ENCODE measurements at places on chromosomes 7 and 10. TPM values are rescaled to one million over a fixed set of nuclear protein-coding genes. Genes with fewer than 3 reads are reported as not detected.

LRMDA gene
- total RNA-seq = 22.2 TPM

GJD4 gene
- not detected for total RNA-seq

EBF3 gene
- 6.8 TPM for total RNA-seq

CDNF gene
- total RNA-seq = 2.2 TPM

NODAL gene
- not detected for total RNA-seq

STEAP4 gene
- 13.2 TPM for total RNA-seq

GPAM gene
- total RNA-seq = 61.4 TPM

POLR2J2 gene
- 1.5 TPM for total RNA-seq

DNAJC12 gene
- total RNA-seq = 18.5 TPM

- no peaks in the 10 kb centered on the region for H3K4me1 ChIP-seq
- DNase-seq = peak; percentile 46
- no peak overlapping the region for H3K27ac ChIP-seq
- peaks cover 26% of the 10 kb centered on the region for H3K36me3 ChIP-seq
- no peaks in the 10 kb centered on the region for H3K27me3 ChIP-seq
- H3K4me3 ChIP-seq = no peak overlapping the region
Observed at GRCh38 chr7:149469806-149470205, 8.9 kb upstream of the ZNF777 start.

DNA sequence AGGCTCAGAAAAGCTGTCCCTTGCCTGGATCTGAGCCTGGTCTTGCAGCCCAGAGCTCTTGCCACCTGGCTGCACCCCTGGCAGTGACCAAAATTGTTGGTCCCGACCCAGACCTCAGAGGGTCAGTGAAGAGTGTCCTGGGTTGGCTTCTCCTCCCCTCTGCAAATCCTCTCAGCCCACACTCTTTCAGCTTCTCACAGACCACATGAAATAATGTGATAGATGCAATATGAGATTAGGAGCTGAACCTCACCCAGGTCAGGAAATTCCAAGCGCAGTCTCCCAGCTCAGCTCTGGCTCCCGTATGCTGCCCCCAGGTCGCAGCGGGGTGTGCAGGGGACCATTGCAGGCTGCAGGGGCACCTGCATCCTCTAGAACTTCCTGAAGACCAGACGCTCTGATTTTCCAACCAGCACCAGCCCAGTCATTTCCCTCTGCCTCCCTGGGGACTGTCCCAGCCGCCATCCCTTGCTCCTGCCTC lies 19.6 kb upstream of the RET start:
- H3K27me3 ChIP-seq = no peaks in the 10 kb centered on the region
- DNase-seq = peak; percentile 24
- no peaks in the 10 kb centered on the region for H3K4me1 ChIP-seq
- no peak overlapping the region for H3K4me3 ChIP-seq
- H3K36me3 ChIP-seq = no peaks in the 10 kb centered on the region

- no peak overlapping the region for H3K4me3 ChIP-seq
- H3K36me3 ChIP-seq = no peaks in the 10 kb centered on the region
- H3K4me1 ChIP-seq = peaks cover 11% of the 10 kb centered on the region
- no peak overlapping the region for H3K27ac ChIP-seq
- no peaks in the 10 kb centered on the region for H3K27me3 ChIP-seq
Observed at GRCh38 chr10:119973281-119973680, 80.8 kb downstream of the SEC23IP start.

DNA sequence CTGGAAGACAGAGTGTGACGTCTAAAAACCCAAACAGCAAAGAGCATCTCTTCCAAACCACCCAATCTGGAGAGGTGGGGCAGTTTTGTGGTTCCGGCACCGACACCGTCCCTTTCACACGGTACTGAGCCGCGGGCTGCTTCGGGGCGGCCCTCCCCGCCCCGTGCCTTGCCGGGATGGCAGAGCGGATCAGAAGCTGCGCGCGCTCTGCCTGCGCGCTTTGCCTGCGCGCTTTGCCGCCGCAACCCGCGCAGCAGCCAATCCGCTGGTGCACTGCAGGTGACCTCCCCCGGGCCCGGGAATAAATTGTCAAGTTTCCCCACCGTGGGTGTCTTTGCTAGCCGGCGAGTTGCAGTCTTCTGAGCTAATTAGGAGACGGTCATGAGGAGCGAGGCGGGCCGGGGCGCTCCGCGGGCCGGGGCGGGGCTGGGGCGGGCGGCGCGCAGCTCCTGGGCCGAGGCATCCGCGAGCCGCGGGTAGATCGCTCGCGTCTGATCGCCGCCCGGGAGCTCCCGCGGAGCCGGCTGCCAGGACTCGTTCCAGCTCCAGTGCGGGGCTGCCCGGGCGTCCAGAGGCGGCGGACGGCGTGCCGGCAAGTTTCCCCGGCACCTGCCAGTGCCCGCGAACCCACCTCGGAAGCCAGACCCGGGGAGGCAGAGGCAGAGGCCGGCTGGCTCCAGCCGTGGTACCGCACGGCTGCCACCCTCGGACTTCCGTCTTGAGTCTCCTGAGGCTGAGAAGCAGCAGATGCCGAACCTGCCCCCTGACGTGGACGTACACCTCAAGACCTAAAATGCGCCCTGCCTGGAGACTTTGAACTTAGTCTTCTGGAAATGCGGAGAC lies 536.0 kb upstream of the GALNT17 start:
- DNase-seq = no peak
- H3K4me3 ChIP-seq = peak overlapping the region; percentile 28
- no peaks in the 10 kb centered on the region for H3K36me3 ChIP-seq
- no peak overlapping the region for H3K27ac ChIP-seq

DNA sequence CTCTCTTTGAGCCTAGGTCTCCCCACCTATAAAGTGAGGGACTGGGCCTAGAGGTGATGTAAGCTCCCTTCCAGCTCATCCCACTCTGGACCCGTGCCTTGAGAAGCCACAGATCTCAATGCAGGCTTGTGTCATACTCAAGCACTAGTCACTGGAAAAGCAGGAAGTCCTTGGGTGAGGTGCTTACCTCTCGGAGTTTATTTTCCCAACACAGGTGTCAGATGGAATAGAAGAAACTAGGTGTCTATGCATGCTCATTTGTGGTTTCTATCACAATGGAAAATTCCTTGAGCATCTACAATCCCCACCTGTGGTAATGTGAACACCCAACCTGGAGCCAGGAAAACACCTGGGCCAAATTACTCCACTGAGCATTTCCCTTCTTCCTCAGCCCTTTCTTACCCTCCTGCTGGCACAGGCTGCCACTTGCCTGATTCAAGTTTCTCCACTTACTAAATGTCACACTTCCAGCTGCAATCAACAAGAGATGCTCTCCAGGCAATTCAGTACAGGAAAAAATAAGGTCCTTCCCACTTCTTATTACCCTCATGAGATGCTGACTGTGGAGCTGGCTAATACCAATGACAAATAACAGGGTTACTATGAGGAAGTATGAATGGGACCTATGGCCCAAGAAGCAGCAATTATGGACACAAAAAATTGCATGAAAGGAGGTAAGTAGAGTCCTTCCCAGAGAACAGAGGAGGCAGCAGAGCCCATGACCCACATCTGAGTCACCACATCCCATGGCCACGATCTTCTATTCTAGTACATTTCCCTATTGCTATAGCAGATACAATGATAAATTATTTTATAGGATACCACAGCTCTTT lies 13.1 kb downstream of the LSM5 start:
- H3K27me3 ChIP-seq = no peaks in the 10 kb centered on the region
- H3K4me3 ChIP-seq = no peak overlapping the region
- H3K36me3 ChIP-seq = no peaks in the 10 kb centered on the region

GRCh38 chr10:70843333-70843732 lies 27.6 kb downstream of the SGPL1 start:
- H3K4me1 ChIP-seq = no peaks in the 10 kb centered on the region
- H3K36me3 ChIP-seq = no peaks in the 10 kb centered on the region
- no peak overlapping the region for H3K4me3 ChIP-seq
- H3K27ac ChIP-seq = no peak overlapping the region

DNA sequence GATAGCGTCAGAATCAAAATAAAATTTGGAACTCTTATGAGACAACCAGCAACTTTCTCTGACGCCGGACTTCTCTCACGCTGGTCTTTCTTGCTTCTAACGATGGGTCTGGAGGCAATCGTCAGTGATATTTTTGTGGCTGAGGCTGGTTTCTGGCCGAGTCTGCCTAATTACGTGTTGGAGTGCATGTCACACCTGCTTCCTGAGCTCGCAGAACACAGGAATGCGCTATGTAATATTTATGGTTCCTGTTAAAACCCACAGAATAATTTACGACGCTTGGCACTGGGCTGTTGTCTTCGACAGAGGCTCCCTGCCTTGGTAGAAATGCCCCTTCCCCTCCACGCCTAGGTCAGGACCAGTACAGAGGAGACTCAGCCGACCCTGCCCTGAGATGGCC lies 64.9 kb downstream of the NPTX2 start:
- DNase-seq = no peak
- H3K4me1 ChIP-seq = no peaks in the 10 kb centered on the region
- no peak overlapping the region for H3K4me3 ChIP-seq
- H3K27me3 ChIP-seq = no peaks in the 10 kb centered on the region
- H3K27ac ChIP-seq = no peak overlapping the region

GRCh38 chr10:90856261-90856660 lies 1.6 kb downstream of the HTR7 start:
- H3K4me1 ChIP-seq = no peaks in the 10 kb centered on the region
- DNase-seq = no peak
- no peaks in the 10 kb centered on the region for H3K36me3 ChIP-seq
- peaks cover 10% of the 10 kb centered on the region for H3K27me3 ChIP-seq

DNA sequence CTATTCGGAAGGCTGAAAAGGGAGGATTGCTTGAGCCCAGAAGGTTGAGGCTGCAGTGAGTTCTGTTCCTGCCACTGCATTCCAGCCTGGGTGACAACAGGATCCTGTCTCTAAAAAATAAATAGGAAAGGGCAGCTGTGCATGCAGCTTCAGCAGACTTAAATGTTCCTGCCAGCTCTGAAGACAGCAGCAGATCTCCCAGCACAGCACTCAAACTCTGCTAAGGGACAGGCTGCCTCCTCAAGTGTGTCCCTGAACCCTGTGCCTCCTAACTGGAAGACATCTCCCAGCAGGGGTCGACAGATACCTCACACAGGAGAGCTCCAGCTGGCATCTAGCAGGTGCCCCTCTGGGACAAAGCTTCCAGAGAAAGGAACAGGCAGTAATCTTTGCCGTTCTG lies 117.9 kb downstream of the CXCL12 start:
- no peak for DNase-seq
- H3K36me3 ChIP-seq = no peaks in the 10 kb centered on the region
- peaks cover 18% of the 10 kb centered on the region for H3K4me1 ChIP-seq
- H3K4me3 ChIP-seq = no peak overlapping the region
- no peaks in the 10 kb centered on the region for H3K27me3 ChIP-seq

GRCh38 chr10:128687408-128687807 lies 561.2 kb upstream of the MKI67 start:
- H3K4me1 ChIP-seq = peaks cover 30% of the 10 kb centered on the region
- H3K27me3 ChIP-seq = no peaks in the 10 kb centered on the region
- no peak overlapping the region for H3K4me3 ChIP-seq
- peak overlapping the region; percentile 24 for H3K27ac ChIP-seq
- no peaks in the 10 kb centered on the region for H3K36me3 ChIP-seq

GRCh38 chr7:40935435-40935834 lies 767.5 kb downstream of the INHBA start:
- no peaks in the 10 kb centered on the region for H3K4me1 ChIP-seq
- no peak overlapping the region for H3K4me3 ChIP-seq
- no peak overlapping the region for H3K27ac ChIP-seq
- no peaks in the 10 kb centered on the region for H3K36me3 ChIP-seq
- no peaks in the 10 kb centered on the region for H3K27me3 ChIP-seq
- no peak for DNase-seq

- H3K27ac ChIP-seq = no peak overlapping the region
- no peaks in the 10 kb centered on the region for H3K4me1 ChIP-seq
- H3K27me3 ChIP-seq = no peaks in the 10 kb centered on the region
- no peak for DNase-seq
- H3K4me3 ChIP-seq = no peak overlapping the region
Observed at GRCh38 chr10:111146025-111146640, 69.3 kb downstream of the ADRA2A start.

DNA sequence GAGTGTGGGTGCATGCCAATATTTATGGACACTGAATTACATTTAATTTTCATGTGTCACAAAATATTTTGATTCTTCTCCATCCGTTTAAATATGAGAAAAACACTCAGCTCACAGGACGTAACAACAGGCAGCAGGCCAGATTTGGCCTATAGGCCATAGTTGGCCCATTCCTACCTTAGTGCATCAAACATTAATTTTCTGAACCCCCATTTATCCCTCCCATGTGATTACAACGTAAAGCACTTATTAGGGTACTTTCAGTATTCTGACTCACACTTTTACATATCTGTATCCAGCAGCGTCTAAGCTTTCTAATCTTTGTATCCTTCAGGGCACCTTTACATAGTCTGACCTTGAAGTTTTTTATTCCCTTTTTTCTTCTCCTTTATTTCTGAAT lies 4.0 kb downstream of the IDI1 start:
- H3K27me3 ChIP-seq = no peaks in the 10 kb centered on the region
- H3K36me3 ChIP-seq = no peaks in the 10 kb centered on the region
- no peak for DNase-seq
- H3K4me3 ChIP-seq = no peak overlapping the region
- H3K4me1 ChIP-seq = peaks cover 17% of the 10 kb centered on the region

DNA sequence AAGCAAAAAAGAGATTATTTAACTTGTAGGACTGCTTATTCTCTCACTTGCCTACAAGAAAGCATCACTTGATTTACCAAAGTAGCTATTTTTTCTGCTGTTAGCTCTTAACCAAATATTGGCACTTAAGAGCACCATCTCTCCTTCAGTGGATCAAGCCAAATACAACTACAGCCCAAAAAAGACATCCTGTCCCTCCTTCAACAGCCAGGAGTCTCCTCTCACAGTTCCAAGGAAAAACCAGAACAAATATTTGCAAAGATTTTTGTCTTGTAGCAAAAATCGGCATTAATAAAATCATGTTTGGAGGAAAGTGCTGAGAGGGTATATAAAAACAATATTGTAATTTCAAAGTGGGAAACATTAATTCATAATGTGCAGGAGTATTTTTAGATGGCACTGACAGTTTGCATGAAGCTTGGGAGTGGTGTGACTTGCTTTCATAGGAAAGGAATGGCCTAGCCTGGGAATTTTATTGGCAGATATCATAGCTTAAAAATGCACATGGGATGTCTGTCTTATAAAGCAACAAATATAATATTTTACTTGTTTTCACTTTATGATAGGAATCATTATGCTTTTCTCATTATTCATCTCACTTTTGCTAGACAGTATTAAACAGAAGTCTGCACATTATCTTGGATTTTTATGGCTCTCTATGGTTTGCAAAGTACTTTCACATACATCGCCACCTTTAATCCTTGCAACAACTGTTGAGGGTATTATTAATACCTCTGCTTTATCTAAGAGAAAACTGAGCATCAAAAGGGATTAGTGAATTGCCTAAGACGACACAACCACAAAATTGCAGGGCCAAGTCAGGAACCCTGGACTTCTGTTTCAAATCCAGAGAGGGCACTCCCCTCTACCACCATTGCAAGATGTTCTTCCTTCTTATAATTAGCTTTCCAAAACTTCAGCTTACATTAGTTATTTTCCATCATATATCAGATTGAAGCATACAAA lies 103.5 kb downstream of the AGMO start:
- no peak overlapping the region for H3K4me3 ChIP-seq
- DNase-seq = no peak
- no peaks in the 10 kb centered on the region for H3K27me3 ChIP-seq
- peaks cover 13% of the 10 kb centered on the region for H3K4me1 ChIP-seq
- no peaks in the 10 kb centered on the region for H3K36me3 ChIP-seq

GRCh38 chr10:5961405-5962100 lies 15.8 kb downstream of the IL15RA start:
- H3K36me3 ChIP-seq = no peaks in the 10 kb centered on the region
- no peak overlapping the region for H3K27ac ChIP-seq
- DNase-seq = peak; percentile 48
- no peak overlapping the region for H3K4me3 ChIP-seq
- H3K27me3 ChIP-seq = no peaks in the 10 kb centered on the region
